Naive thymus-derived CD8-positive, alpha-beta T cell (primary cell): ENCODE measurements at places on chromosomes 16 and 17.

DNA sequence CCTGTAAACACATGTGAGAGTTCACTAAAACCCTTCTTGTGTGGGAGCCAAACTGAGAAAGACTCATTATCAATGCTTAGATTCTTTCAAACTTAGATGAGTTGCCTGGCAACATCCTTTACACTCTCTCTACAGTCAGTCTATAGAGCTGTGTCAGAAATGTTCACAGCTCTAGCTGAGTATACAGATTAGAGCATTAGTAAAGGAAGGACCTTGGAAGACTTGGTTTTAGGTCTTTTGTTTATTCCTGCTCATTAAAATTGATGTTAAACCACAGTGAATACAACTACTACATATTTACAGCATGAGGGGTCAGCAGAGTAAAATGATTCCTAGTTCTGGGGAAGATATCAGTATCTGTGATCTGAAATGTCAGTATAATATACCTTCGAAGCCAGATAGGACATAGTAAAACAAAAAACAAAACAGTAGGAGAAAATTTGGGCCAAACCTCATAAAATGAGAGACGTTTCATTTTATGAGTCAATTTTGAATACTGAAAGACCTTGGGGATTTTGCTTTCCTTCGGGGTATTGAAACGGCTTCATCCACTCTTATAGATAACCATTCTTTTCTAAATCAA, 186.0 kb downstream of the TANC2 start:
- H3K4me1 ChIP-seq: peaks cover 11% of the 10 kb centered on the region
- no peak overlapping the region for H3K27ac ChIP-seq
- no peak for DNase-seq
- H3K27me3 ChIP-seq: no peaks in the 10 kb centered on the region

GRCh38 chr16:19844945-19845641, 39.6 kb downstream of the GPRC5B start:
- DNase-seq: no peak
- H3K27me3 ChIP-seq: peaks cover 2% of the 10 kb centered on the region
- H3K27ac ChIP-seq: no peak overlapping the region
- H3K36me3 ChIP-seq: no peaks in the 10 kb centered on the region

- no peak overlapping the region for H3K4me3 ChIP-seq
- H3K27me3 ChIP-seq: peaks cover 3% of the 10 kb centered on the region
- no peak for DNase-seq
- H3K27ac ChIP-seq: no peak overlapping the region
These were observed 12.8 kb upstream of the CCL8 start for GRCh38 chr17:34306466-34306865.

DNA sequence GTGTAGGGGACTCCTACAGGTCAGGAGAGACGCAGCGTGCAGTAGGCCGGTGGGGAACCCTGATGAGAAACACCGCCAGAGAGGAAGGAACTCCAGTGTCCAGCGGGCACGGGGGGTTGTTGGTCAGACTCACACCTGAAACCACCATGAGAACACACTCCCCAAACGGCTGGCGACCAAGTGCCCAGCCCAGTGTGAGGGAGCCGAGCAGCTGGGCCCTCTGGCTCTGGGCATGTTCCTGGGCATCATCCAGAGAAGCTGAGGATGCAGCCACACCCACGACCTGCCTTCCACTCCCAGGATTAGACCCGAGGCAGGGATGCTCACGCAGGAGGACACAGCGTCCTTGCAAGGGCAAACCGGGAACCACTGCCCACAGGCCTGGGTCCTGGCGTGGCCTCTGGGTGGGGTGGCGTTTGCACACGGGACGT, 108.3 kb upstream of the ZNF750 start:
- peaks cover 5% of the 10 kb centered on the region for H3K4me1 ChIP-seq
- H3K4me3 ChIP-seq: no peak overlapping the region
- no peak for DNase-seq
- H3K27me3 ChIP-seq: no peaks in the 10 kb centered on the region

DNA sequence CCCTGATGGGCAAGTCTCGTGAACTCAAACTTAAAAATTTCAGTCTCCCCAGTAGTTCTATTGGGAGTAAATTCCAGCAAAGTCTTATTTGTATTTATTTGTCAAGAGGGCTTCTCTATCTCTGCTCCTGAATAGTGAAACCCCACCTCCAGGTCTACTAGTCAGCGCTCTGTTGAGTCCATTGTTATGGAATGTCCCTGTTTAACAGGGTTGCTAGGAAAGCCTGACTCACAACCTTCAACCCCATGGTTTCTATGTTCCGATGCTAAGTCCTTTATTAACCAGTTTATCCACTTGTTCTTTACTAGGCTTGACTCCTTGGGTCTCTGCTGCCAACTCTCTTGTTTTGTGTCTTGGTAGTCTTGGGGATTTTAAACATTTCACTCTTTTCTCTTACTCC, 250.7 kb upstream of the MYOCD start:
- no peaks in the 10 kb centered on the region for H3K4me1 ChIP-seq
- H3K27ac ChIP-seq: no peak overlapping the region
- H3K36me3 ChIP-seq: no peaks in the 10 kb centered on the region
- H3K27me3 ChIP-seq: no peaks in the 10 kb centered on the region
- no peak overlapping the region for H3K4me3 ChIP-seq

- H3K27me3 ChIP-seq: no peaks in the 10 kb centered on the region
- H3K36me3 ChIP-seq: peaks cover 9% of the 10 kb centered on the region
- no peak for DNase-seq
These were observed 138.2 kb upstream of the COX10 start for GRCh38 chr17:13931111-13931526.

GRCh38 chr16:23225634-23226033, 43.1 kb downstream of the SCNN1G start:
- no peak for DNase-seq
- peaks cover 12% of the 10 kb centered on the region for H3K27me3 ChIP-seq
- H3K4me1 ChIP-seq: no peaks in the 10 kb centered on the region
- no peaks in the 10 kb centered on the region for H3K36me3 ChIP-seq
- H3K27ac ChIP-seq: no peak overlapping the region

DNA sequence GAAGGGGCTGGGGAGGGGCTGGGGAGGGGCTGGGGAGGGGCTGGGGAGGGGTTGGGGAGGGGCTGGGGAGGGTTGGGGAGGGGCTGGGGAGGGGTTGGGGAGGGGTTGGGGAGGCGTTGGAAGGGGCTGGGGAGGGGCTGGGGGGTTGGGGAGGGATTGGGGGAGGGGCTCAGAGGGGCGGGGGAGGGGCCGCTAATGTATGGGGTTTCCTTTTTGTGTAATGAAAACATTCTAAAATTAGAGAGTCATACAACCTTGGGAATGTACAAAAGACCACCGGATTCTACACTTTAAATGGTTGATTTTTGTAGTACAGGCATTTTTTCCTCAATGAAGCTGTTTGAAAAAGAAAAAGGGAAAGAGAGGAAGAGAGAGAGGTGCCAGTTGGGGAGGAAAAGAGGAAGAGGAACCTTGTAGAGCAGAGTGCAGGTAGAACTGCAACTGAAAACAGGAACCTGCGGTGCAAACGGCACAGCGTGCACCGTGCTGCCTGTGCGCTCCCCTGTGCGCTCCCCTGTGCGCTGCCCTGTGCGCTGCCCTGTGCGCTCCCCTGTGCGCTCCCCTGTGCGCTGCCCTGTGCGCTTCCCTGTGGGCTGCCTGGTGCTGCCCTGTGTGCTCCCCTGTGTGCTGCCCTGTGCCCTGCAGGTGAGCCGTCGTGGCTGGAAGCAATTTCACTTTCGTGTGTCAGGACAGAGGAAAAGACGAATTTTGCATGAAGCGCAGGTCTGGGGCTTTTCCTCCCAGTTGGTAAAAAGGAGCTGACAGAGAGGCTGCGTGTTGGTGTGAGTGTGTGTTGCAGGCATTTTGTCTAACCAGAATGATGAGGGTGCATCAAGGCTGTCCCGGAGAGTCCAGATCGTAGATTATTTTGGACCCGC, 40.8 kb downstream of the METRNL start:
- peaks cover 19% of the 10 kb centered on the region for H3K27me3 ChIP-seq
- H3K27ac ChIP-seq: no peak overlapping the region

GRCh38 chr16:81711657-81712319, 67.3 kb upstream of the PLCG2 start:
- no peak overlapping the region for H3K4me3 ChIP-seq
- DNase-seq: no peak
- H3K27ac ChIP-seq: peak overlapping the region; percentile 6
- H3K27me3 ChIP-seq: no peaks in the 10 kb centered on the region
- H3K36me3 ChIP-seq: peaks cover 7% of the 10 kb centered on the region

- no peak overlapping the region for H3K27ac ChIP-seq
- peaks cover 15% of the 10 kb centered on the region for H3K4me1 ChIP-seq
- no peak for DNase-seq
- no peaks in the 10 kb centered on the region for H3K27me3 ChIP-seq
These were observed 6.3 kb downstream of the CSF3 start for GRCh38 chr17:40021451-40021971.

- H3K27ac ChIP-seq: no peak overlapping the region
- no peaks in the 10 kb centered on the region for H3K36me3 ChIP-seq
- DNase-seq: no peak
- peaks cover 8% of the 10 kb centered on the region for H3K4me1 ChIP-seq
- no peak overlapping the region for H3K4me3 ChIP-seq
These were observed 14.7 kb downstream of the TXNDC11 start for GRCh38 chr16:11727796-11728543.

DNA sequence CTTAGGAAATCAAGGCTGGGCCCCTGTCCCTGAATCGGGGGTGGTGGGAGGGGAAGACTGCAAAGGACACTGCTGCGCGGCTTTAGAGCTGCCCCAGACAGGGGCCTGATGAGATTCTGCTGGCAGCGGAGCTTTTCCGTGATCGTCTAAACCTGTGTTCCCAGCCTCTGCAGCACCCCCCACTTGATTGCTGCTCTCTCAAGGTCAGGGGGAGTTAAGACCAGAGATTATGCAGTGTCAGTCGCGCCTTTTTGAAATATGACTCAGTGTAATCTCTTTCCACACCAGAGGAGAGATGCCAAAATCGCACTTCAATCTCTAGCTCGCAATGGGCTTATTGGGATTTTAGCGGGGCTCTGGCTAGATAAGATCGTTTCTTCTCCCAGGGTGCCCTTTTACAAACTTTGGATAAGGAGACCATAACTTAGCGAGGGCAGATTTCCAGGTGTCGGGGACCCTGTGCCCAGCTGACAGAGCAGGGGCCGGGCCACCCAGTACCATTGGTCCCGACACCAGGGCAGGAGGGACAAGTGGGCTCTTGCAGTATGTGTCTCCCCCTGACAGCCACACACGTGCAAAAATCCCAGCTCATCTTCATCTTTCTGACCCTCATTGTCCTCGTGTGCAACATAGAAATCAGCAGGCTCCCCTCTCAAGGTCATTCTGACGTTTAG, 87.0 kb downstream of the IRX3 start:
- H3K36me3 ChIP-seq: no peaks in the 10 kb centered on the region
- H3K27me3 ChIP-seq: peaks cover 7% of the 10 kb centered on the region
- no peak overlapping the region for H3K27ac ChIP-seq
- H3K4me3 ChIP-seq: no peak overlapping the region

DNA sequence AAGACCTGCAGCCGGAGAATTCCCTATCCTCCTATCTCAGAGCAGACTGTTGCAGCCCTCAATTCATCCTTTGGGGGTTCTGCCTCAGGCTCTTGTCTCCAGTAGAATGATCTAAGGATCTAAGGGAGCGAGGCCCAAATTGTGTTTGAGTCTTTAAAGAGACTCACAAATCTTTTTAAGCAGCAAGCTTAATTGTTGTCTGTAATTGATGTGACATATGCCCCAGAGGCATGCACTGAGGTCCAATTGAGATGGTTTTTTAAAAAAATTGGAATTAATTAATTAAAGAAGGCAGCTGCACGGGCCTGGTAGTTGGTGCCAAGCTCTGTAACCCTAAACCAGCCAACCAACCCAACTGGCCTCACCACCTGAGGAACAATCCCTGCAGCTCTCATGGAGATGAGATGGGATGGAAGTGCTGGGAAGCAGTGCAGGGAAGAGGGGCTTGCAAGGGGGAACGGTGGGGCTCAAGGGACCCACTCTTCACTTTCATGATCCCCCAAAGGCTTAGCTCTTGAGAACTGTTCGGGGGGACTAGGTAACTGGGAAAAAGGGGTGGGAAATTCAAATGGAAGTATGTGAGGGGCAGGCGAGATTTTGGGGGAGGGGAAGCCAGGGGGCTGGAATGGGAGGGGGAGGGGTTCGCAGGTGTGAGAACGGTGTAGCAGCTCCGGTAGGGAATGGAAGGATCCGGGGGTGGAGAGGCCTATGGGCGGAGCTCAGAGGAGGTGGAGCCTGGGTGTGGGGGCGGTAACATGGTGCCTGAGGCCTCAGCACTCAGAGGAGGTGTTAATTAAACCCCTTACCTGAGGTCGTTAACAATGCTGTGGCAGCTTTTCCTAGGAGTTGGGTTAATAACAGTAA, 9.2 kb upstream of the ZNF652 start:
- no peaks in the 10 kb centered on the region for H3K36me3 ChIP-seq
- no peak overlapping the region for H3K4me3 ChIP-seq

DNA sequence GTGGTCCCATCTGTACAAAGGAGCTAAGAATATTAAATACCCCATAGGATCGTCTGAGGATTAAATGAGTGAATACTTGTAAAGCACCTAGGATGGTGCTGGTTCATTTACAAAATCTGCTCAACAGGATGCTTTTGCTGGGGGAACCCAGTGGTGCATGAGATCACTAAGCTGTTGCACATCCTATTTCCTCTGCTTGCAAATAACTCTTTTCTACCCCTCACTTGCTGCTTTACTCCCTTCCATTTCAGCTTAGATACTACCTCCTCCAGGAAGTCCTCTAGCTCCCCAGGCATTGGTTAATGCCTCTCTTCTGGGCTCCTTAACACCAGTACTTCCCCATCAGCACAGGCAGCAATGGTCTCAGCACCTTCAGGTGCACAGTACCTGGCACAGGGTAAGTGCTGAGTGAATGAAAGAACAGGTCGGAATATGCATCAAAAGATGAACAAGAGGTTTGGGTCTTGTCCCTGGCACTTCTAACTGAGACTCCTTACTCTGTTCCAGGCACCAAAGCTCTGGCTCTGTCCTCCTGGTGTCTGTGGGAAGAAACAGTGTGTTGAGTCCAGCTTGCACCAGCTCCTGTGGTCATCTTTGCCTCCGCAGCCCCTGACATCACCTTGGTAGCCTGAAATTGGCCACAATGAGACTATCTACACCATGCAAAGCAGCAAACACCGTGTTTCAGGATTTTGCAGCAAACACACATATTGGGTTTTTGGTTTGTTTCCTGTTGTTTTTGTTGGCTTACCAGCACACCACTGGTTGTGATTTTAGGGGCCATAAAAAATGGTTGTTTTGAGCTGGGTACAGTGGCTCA, 24.1 kb upstream of the IL21R start:
- no peak for DNase-seq
- H3K4me3 ChIP-seq: peak overlapping the region; percentile 47
- H3K27me3 ChIP-seq: no peaks in the 10 kb centered on the region
- peak overlapping the region; percentile 35 for H3K27ac ChIP-seq
- peaks cover 30% of the 10 kb centered on the region for H3K4me1 ChIP-seq
- no peaks in the 10 kb centered on the region for H3K36me3 ChIP-seq

- no peak overlapping the region for H3K27ac ChIP-seq
- peaks cover 22% of the 10 kb centered on the region for H3K4me1 ChIP-seq
- H3K36me3 ChIP-seq: peaks cover 4% of the 10 kb centered on the region
- no peak for DNase-seq
These were observed 4.3 kb downstream of the CENPX start for GRCh38 chr17:82018152-82018988.

GRCh38 chr16:30778549-30779244, 8.3 kb downstream of the ZNF629 start:
- H3K27ac ChIP-seq: no peak overlapping the region
- no peak for DNase-seq
- H3K36me3 ChIP-seq: peaks cover 2% of the 10 kb centered on the region
- H3K4me3 ChIP-seq: no peak overlapping the region
- H3K4me1 ChIP-seq: peaks cover 21% of the 10 kb centered on the region
- H3K27me3 ChIP-seq: no peaks in the 10 kb centered on the region
